Body of pancreas (tissue), 4 donors: ENCODE measurements at places on chromosomes 7 and 10. TPM values are rescaled to one million over a fixed set of nuclear protein-coding genes. Genes with fewer than 3 reads are reported as not detected.

GATA3 gene
- 0.66 TPM for total RNA-seq

DNA sequence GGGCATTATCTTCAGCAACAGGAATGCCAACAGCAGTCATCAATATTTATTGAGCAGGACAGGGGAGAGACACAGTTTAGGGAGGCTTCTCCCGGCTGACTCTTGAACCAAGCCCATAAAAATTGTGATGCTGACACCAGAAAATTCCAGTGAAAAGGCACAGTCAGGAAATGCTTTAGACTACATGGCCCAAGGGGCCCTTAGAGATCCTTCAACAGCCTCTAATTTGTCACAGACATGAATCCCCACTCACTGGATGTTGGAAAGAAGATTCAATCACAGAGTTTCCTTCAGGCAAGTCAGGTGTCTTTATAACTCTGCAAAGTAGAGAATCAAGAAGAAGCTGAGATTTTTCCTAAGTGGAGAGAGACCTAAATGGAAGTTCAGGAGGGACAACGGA lies 1.2 kb downstream of the GJC3 start:
- no peak for DNase-seq

DNA sequence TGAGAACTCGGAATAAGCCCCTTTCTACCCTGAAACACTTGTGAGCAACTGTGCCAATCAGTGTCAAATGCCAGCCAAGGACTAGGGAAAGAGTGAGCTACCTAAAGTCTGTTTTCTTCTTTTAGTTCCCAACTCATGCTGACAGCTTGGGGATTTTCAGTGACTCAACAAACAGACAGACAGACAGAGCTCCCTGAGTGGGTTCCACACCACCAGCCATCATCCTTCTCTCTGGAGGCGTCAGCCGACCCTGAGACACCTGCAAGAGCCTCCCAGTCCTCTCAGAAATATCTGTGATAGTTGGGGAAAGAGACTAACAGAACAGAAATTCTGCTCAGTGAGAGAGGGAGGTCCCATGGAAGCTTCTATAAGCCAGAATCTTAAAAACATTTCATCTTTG lies 49.5 kb downstream of the GATA3 start:
- DNase-seq = no peak

DNA sequence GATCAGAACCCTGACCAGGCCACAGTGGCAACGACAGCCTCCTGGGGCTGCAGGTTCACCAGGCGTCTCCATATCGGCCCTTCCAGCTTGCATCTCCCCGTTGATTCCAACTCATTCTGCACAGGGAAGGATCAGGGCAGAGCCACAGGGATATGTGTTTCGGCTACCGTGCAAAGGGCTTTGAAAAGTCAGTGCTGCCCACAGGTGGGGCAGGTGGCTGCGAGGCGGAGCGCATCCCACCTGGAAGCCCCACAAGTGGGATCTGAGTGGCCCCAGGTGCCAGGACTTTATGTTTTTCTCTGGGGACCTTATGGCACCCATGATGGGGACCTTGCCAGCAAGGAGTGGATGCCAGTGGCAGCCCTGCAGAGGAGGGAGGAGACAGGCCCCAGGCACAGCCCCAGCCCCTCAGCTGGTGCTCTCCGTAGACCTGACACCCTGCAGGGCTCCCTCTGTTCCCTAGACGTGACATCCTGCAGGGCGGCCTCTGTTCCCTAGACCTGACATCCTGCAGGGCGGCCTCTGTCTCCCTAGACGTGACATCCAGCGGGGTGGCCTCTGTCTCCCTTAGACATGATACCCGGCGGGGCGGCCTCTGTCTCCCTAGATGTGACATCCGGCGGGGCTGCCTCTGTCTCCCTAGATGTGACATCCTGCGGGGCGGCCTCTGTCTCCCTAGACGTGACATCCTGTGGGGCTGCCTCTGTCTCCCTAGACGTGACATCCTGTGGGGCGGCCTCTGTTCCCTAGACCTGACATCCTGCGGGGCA lies 189.4 kb downstream of the ELFN1 start:
- no peak for DNase-seq

GRCh38 chr7:137454767-137455166 lies 111.2 kb upstream of the PTN start:
- no peak for DNase-seq

GRCh38 chr7:87146740-87147386 lies 5.4 kb upstream of the DMTF1 start:
- peak; percentile 9 for DNase-seq

DNA sequence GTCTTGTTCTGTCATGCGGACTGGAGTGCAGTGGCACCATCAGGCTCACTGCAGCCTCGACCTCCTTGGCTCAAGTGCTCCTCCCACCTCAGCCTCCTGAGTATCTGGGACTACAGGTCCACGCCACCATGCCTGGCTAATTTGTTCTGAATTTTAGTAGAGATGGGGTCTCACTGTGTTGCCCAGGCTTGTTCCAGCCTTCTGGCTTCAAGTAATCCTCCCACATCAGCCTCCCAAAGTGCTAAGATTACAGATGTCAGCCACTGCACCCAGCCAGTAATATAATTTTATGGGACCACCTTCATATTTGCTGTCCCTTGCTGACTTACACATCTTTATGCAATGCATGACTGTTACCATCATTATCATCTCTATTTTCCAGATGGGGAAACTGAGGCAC lies 1.5 kb upstream of the HSPB1 start:
- DNase-seq = no peak

DNA sequence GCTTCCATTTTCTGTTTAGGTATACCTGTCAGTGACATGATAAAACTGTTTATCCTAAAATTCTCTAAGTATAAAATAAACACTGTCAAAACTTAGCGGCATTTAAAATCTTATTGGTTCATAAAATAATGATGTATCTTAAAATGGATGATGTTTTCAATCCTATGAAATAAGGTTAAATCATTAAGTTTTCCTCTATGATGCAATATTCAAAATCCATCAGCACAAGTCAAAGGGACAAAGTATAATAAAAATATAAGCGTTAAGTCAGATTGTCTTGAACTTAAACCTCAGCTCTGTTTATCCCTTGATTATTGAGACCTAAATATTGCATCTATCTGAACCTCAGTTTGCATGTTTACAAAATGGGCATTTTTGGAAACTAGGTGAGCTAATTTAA lies 46.6 kb upstream of the NCAPG2 start:
- DNase-seq = no peak
